ENCODE measurements at places on chromosomes 7 and 10. TPM values are rescaled to one million over a fixed set of nuclear protein-coding genes. Genes with fewer than 3 reads are reported as not detected.

Gene SPDYE9
- not detected for total RNA-seq

Gene ZCCHC24
- total RNA-seq, result 26.3 TPM

Gene COL26A1
- total RNA-seq, result 0.12 TPM

Gene POLR1F
- 13.1 TPM for total RNA-seq

Gene PARP12
- 15.5 TPM for total RNA-seq

Gene ORAI2
- 49.4 TPM for total RNA-seq

Gene C10orf143
- total RNA-seq, result 0.93 TPM

Gene PIK3AP1
- under 0.01 TPM for total RNA-seq

Gene WNT8B
- not detected for total RNA-seq

Gene PLEKHA8
- 8.9 TPM for total RNA-seq

Gene EIF5AL1
- 0.53 TPM for total RNA-seq

Gene XRCC2
- total RNA-seq, result 1.6 TPM

Gene NCF1
- not detected for total RNA-seq

Gene RNLS
- 11.6 TPM for total RNA-seq

Gene SAP25
- total RNA-seq, result not detected

Gene CABCOCO1
- 8.5 TPM for total RNA-seq

Gene GHRHR
- not detected for total RNA-seq

Gene NANOS1
- 1.2 TPM for total RNA-seq

Gene SFXN2
- 3.6 TPM for total RNA-seq

Gene VAX1
- total RNA-seq, result not detected

Gene LLCFC1
- not detected for total RNA-seq

Gene SLC26A5
- total RNA-seq, result not detected

Gene STEAP1B
- 18.9 TPM for total RNA-seq

Gene CALCR
- not detected for total RNA-seq
